ENCODE measurements at places on chromosomes 5 and 9.
A peak's percentile ranks its signal among the peaks of the same experiment; 100 is the strongest.

- no peak for DNase-seq
Observed at GRCh38 chr9:96203867-96204501, 98.0 kb downstream of the HSD17B3 start.

- no peak for DNase-seq
Observed at GRCh38 chr5:22050931-22051330, 802.2 kb downstream of the CDH12 start.

DNA sequence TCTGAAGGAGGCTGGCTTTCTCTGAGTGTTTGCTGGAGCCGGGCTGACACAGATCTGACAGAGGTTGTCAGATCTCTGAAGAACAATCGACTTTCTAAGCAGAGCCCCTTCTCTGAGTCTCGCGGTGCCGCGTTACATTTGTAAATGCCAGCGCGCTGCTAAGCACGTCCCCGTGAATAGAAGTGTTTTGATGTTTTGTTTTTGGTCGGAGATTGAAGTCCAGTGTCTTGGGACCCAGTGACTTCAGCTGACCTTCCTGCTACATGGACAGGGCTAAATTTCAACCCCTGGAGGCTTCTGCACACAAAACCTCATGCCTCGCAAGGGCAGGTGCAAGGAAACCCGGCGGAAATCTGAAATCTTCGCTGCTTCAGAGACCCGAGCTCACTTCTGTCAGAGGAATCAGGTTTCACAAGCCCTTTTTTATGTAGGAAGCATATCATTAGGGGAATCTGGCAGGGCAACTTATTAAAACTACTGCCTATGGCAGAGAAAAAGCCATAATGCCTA is 27.2 kb downstream of the NEUROG1 start:
- DNase-seq: peak; percentile 26

- DNase-seq: no peak
Observed at GRCh38 chr5:119316086-119316485, 39.7 kb upstream of the TNFAIP8 start.

DNA sequence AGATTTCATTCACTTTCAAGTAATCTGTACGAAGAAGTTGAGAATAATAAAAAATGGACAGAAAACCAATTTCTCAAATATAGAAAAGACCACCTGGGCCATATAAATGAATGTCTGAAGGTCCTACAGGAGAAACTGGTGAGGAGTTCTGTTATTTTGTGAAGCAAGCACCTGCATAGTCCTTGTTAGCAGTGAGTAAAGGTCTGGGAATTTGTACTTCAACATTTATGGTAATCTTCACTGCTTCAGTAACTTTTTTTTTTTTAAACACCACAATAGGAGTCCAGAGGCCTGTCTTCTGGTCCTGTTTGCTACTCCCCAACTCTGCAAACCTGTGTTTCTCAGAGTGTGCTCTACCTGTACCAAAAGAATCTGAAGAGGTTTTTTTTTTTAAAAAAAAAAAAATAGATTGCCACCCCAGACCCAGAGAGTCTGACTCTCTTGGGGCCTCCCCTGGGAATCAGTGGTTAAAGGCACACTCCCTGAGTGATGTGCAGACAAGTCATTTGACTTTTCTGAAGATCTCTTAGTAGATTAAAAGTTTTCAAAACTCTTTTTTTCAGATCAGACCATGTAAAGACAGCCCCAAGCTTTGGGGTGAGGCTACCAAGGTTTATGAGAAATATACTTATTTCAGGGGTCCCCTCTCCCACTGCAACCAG is 55.5 kb downstream of the FAM81B start:
- no peak for DNase-seq

- DNase-seq: peak; percentile 12
Observed at GRCh38 chr9:104606152-104606551, 725 bp upstream of the OR13C2 start.

GRCh38 chr9:94861589-94862272 is 135.2 kb downstream of the AOPEP start:
- DNase-seq: no peak

GRCh38 chr5:38678076-38678475 is 121.6 kb upstream of the LIFR start:
- no peak for DNase-seq

DNA sequence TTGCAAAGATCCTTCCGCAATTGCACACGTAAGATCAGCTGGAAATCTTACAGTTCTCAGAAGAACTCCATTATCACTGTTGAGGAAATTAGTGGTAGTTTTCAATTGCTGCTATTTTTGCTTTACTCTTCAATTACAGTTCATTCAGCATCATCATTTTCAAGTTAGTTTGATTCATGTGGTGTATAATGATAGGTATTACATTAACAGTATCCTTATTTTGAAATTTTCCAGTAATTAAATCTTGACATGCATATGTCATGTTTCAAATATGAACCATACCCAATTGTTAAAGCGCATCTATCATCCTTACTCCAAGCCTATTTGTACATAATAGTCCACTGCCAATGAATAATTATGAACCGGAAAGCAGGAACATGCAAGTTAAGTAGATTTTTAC is 60.3 kb downstream of the NR6A1 start:
- DNase-seq: no peak

DNA sequence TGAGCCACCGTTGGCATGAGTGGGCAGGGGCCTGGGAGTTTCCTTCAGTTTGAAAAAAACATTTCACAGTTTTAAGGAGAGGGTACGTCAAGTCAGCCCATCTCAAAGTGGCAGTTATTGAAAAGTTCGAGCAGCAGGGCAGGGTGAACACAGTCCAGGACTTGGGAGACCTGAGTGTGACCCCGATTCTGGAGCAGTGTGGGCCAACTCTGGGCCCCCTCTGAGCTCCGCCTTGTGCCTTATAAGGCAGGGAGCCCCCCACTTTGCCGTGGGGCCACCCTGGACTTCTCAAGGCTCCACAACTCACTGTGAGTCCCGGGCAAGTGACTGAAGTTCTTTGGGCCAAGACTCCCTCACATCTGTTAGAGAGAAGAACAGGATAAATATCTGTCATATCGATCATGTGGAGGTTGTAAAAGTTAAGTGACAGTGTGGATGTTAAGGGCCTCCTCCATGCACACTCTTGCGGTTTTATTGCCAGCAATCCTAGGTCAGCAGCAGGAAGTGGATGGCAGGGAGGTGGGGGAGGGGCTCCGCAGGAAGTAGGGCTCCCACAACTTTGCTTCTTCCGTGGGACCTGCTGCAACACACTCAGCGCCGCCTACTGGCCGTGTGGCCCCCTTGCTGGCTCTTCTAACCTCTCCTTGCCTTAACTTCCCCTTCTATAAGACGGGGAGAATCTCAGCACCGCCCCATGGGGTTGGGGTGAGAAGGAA is 38.4 kb downstream of the HRH2 start:
- DNase-seq: no peak

GRCh38 chr5:22076586-22076985 is 776.6 kb downstream of the CDH12 start:
- DNase-seq: no peak

GRCh38 chr9:20112205-20112783 is 323.5 kb upstream of the SLC24A2 start:
- no peak for DNase-seq

- DNase-seq: no peak
Observed at GRCh38 chr9:75448281-75448680, 360.0 kb downstream of the OSTF1 start.

DNA sequence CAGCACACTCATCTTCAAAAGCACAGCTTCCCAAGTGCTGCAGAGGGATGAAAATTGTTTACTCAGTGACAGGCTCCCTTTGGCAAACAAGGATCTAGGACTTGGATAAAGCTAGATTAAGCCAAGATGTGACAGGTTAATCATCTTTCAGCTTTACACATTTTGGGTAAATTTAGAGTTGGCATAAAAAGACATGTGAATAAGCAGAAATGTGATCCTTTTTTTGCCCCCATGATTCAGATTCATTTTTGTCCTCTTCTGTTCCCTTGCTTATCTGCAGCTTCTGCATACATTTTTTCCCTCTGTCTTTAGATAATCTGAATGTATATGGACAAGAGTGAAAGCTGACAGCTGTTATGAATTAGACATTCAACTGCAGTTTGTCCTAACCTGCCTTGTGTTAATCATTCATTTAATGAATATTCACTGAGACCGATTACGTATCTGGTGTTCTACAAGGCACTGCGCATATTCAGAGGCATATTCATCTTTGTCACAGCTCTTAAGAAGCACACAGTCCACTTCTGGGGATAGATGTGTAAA is 19.6 kb downstream of the ADAMTSL1 start:
- DNase-seq: peak; percentile 32

DNA sequence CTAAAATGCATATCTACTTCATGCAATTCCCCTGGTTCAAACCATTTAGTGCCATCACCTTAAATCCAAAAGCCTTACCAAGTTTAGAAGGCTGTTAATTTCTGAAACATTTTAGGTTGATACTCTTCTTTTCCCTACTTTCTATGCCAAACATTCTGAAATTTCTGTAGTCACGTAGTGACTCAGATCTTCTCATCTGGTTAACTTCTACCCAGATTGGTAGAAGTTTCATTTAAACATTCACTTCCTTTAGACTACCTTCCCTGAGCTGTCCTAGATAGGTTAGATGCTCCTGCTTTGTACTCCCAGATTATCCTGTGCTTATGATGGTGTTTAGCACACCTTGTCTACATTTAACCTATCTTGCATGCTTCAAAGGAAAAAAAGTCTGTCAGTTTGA is 9.9 kb downstream of the RAD50 start:
- no peak for DNase-seq

GRCh38 chr5:132225165-132226032 is 2.3 kb downstream of the P4HA2 start:
- no peak for DNase-seq

- no peak for DNase-seq
Observed at GRCh38 chr9:27618066-27618465, 44.8 kb upstream of the C9orf72 start.

GRCh38 chr5:125043781-125044391 is 297.4 kb upstream of the ZNF608 start:
- DNase-seq: no peak

DNA sequence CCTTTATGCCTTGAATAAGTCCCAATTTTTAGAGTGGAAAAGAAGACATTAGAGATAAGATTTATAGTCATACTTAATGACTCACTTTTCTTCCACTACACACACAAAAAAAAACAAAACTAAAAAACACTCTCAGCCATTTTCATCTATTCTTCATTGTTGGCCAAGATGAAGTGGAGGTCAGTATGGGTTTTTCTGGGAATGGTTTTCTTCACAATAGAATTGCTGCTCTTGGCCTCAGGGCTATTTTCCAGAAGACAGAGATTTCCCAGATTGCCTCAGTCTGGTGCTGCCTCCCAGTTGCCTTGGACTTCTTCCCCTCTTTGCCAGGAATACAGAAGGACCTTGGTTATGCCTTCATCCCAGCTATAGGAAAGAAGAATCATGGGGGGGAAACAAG is 463.7 kb downstream of the TMEM232 start:
- DNase-seq: no peak

GRCh38 chr9:68552700-68553476 is 12.2 kb upstream of the TMEM252 start:
- no peak for DNase-seq

DNA sequence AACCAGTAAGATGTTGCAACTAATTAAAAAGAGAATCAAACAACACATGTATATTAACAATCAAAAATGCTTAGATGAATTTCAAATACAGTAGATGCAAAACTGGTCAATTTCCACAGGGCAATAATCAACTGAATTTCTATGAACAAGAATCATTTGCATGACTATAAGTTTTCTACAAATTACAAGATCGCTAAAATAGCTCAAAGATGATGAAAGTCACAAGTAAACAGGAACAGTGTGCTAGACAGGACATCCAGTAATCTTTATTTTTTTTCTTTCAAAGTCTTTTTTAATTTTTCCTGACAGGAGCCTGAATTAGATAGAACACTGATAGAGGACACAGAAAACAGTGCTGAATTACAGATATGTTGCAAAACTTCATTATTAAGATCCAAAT is 608.2 kb upstream of the DAB2 start:
- no peak for DNase-seq

GRCh38 chr9:78994471-78994870 is 577.3 kb upstream of the TLE4 start:
- peak; percentile 11 for DNase-seq

DNA sequence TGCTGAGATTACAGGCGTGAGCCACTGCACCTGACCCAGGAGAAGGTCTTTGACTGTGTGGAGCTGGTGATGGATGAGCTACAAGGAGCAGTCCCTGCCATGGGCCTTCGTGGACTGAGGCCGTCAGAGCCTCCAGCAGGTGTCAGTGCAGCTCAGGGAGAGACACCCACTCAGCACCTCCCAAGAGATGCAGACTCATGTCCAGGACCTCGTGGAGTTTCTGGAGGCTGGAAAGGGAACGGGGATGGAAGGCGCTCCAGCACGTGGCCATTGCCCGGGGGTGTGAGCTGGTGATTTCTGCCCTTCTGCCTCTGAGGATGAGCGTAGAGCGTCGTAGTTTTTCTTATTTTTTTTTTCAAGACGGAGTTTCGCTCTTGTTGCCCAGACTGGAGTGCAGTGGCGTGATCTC is 9.5 kb downstream of the TOR4A start:
- peak; percentile 69 for DNase-seq

DNA sequence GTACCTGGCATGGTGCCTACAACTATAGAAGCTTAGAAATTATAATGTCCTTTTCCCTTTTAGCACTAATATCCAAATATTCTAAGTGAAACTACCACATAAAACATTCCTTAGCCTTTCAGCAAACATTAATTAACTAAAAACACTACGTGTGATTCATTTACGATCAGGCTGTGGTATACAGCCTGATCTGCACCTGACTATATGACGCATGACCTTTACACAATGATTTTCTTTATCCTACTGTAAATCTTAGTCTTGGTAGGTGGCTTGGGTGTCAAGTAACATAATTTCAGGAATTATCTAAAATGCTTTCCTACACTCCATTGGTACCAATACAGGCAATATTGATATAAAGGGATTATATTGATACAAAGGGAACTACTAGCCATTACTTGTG is 686.7 kb downstream of the DTWD2 start:
- DNase-seq: peak; percentile 10

DNA sequence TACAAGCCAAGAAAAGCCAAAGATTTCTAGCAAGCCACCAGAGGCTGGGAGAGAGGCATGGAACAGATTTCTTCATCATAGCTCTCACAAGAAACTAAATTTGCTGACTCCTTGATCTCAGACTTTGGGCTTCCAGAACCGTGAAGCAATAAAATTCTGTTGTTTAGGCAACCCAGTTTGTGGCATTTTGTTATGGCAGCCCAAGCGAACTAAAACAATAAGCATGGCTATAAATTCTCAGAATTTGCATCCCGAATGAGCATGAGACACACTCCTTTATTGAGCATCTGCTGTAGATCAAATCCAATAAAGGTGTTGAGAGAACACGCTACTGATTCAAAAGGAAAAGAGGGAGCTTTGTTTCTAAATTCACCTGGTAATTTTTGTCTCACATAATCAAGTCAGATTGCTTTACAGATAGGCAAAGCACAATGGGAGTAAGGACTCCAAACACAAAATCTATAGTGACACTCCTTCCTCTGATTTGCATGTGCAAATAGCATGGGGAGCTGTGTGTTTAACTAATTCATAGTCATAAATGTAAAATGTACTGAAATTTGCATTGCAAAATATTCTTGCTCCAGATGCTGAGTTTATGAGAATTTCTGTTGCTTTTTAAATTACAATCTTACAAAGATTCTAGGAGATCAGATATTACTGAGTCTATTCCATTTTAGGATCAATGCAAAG is 308.7 kb downstream of the MED10 start:
- no peak for DNase-seq
